ENCODE measurements at places on chromosomes 5 and 9. TPM values are rescaled to one million over a fixed set of nuclear protein-coding genes. Genes with fewer than 3 reads are reported as not detected.

GRCh38 chr9:5073701-5074100, 88.6 kb downstream of the JAK2 start:
- no peak for DNase-seq

The BRD9 gene
- polyA plus RNA-seq, result not detected

DNA sequence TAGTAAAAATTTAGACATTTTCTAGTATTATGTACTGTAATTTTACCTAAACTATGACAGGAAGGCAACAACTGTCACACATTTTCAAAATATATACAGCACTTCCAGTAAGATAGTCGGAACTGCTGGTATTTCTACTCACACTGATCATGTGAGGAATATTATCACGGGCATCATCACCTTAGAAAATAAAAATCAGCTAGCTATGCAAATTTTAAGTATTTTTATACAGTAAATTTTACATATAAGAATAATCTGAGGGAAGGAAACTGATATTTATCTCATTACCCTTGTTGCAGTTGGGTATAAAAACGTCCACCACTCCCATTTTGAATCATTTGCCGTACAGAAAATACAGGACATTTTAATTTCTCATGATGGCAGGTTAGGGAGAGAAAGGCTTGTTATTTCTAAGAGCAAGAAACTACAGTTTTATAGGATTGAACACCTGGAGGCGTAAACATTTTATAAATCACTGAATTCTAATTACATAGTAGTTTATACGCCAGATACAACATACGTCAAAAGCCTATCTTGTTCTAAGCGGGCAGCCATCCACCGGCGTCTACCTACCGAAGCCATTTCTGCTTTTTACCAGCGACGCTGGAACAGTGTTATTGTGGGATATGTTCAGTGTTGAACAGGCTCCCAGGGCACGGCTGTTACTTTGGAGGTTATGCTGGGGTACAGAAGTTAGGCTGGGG, 729 bp upstream of the TNPO1 start:
- DNase-seq, result peak; percentile 66

The ENTREP1 gene
- 29.8 TPM for polyA plus RNA-seq

- DNase-seq, result peak; percentile 77
Measured at GRCh38 chr5:68251804-68252522, 36.4 kb downstream of the PIK3R1 start.

GRCh38 chr9:100914266-100914665, 114.3 kb upstream of the PLPPR1 start:
- no peak for DNase-seq

DNA sequence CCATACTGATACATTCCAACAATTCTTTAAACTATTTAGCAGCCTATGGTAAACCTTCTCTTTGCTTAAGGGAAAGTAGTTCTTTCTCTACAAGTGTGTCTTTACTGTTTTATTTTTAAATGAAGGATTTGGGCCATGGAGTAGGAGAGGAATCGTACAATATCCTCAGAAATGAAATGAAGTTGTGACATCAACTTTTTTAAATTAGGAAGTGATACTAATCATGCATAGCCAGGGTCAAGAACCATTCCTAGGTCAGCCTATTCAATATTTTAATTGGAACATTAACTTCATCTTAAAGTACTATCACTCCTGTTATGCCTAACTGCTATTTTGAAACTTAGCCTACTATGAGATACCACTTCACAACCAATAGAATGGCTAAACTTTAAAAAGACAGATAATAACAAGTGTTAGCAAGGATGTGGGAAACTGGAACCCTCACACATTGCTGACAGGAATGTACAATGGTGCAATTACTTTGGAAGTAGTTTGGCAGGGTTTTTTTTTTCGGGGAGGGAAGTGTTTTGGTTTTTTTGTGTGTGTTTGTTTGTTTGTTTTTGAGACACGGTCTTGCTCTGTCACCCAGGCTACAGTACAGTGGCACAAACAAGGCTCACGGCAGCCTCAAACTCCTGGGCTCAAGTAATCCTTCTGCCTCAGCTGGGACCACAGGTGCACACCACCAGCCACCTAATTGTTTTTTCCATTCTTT, 10.7 kb downstream of the AGTPBP1 start:
- no peak for DNase-seq

DNA sequence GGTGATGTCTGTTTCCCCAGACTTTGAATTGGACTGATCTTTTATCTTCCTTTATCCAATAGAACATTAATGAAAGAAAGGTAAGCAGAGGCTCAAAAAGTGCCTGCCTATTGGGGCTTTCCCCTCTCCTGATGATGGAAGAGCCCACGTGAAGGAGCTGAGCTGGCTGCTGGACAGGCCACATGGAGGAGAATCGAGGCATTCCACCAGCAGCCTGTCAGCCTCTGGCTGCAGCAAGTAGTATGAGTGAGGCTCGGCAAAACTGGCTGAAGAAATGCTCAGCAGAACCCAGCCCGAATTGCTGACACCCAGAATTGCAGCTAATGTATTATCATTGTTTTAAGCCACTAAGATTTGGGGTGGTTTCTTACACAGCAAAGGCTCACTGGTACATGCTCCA, 66.5 kb upstream of the STC2 start:
- DNase-seq, result no peak

- DNase-seq, result peak; percentile 31
Measured at GRCh38 chr9:33446946-33447798, at the start of gene AQP3. Gene AQP3 (minus strand): TSS chr9:33447593. CDS start chr9:33447530, 63 bp downstream.

- DNase-seq, result no peak
Measured at GRCh38 chr5:107352576-107352975, 318.2 kb downstream of the EFNA5 start.

The PCDHA10 gene
- polyA plus RNA-seq, result 0.25 TPM

GRCh38 chr5:56327809-56328208, 94.7 kb upstream of the ANKRD55 start:
- DNase-seq, result no peak

The ANKRD18A gene
- 0.12 TPM for polyA plus RNA-seq

The F12 gene
- polyA plus RNA-seq, result 0.38 TPM

The CDH9 gene
- 0.09 TPM for polyA plus RNA-seq

GRCh38 chr9:8254541-8254940, 455.0 kb upstream of the DMAC1 start:
- DNase-seq, result no peak

DNA sequence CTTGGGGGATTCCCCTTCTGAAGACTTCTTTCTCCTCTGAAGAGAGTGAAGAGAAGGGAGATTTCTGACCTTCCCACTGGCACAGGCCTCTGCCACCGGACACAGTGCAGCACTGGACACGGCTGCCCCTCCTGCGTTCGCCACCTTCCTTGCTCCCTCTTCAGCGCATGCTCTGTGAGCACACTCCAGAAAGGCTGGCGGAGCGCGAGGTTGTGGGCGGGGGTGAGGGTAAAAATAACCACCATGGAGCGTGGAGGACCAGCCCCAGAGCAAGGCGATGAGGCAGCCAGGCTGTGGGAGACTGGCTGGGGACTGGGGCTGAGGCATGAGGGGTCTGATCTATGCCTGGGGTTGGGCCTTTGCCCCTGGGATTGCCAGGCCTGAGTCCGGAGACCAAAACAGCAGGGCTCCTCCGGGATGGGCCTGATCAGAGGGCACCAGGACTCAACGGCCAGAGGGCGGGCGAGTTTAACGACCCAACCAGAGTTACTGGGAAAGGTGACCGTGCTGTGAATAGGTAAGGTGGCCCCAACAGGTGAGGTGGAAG, 97.2 kb downstream of the ROR2 start:
- no peak for DNase-seq

- DNase-seq, result no peak
Measured at GRCh38 chr9:35684921-35685320, 4.8 kb downstream of the TPM2 start.

The NEURL1B gene
- polyA plus RNA-seq, result 36.0 TPM

The IRF1 gene
- polyA plus RNA-seq, result not detected

The PHF24 gene
- 0.39 TPM for polyA plus RNA-seq

The LHX2 gene
- polyA plus RNA-seq, result 2.7 TPM

The MBLAC2 gene
- 5.7 TPM for polyA plus RNA-seq

GRCh38 chr5:180052211-180052818, 19.2 kb downstream of the RNF130 start:
- no peak for DNase-seq

The MACIR gene
- 14.6 TPM for polyA plus RNA-seq

The NEUROG1 gene
- polyA plus RNA-seq, result not detected

- no peak for DNase-seq
Measured at GRCh38 chr9:14452539-14452938, 138.6 kb upstream of the NFIB start.

DNA sequence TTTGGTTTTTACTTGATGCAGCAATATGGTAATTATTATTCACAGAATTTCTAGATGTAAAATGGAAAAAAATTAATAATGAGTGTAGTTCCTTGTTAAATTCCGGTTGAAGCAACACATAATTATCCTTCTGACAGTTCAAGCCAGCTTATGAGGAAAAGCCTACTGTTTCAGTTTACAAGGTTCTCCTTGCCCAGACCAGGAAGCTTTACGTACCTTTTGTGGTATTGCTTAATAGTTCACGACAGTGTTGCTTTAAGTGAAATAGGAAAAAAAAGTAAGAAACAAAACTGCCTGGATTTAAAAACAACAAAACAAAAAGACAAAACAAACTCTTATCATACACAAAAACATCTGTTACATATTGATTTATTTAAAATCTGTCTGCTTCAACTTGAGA, 547.3 kb upstream of the C9orf72 start:
- no peak for DNase-seq

GRCh38 chr5:176647843-176648473, 674 bp downstream of the TSPAN17 start:
- DNase-seq, result no peak

The SPRY4 gene
- not detected for polyA plus RNA-seq

DNA sequence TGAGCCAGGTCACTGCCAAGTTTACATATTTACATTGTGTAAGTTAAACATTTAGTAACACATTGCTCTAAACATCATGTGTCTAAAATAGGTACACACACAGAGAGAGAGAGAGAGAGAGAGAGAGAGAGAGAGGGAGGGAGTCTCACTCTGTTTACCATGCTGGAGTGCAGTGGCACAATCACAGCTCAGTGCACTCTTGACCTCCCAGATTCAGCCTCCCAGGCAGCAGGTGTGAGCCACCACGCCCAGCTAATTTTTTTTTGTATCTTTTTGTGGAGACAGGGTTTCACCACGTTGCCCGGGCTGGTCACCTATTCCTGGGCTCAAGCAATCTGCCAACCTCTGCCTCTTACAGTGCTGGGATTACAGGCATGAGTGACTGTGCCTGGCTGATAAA, 1045.3 kb downstream of the TLE1 start:
- DNase-seq, result no peak

The TUSC1 gene
- 11.2 TPM for polyA plus RNA-seq

The BRINP1 gene
- 0.25 TPM for polyA plus RNA-seq

Measured in muscle of arm (tissue), 14 donors.